CMK (cell line): ENCODE measurements at places on chromosomes 4 and X.

DNA sequence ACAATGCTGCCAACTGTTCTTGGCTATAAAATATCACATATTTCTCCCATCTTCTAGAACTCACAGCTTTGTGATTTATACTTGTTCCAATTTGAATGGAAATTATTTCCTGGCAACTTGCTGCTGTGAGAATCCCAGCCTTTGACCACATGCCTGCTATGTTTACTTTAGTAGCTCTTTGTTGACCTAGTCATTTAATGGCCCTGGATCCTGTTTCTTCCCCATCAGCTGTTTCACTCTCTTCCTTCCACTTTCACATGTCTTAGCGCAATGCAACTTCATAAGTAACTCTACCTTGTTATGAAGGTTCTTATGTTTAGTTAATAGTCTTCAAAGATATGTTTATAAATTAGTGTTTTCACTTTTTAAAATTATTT, 1973.6 kb upstream of the AGA start:
- no peak for DNase-seq

- no peak for DNase-seq
Observed at GRCh38 chr4:2411786-2412510, 6.5 kb downstream of the ZFYVE28 start.

GRCh38 chrX:120350450-120351138, 11.3 kb upstream of the ATP1B4 start:
- no peak for DNase-seq

DNA sequence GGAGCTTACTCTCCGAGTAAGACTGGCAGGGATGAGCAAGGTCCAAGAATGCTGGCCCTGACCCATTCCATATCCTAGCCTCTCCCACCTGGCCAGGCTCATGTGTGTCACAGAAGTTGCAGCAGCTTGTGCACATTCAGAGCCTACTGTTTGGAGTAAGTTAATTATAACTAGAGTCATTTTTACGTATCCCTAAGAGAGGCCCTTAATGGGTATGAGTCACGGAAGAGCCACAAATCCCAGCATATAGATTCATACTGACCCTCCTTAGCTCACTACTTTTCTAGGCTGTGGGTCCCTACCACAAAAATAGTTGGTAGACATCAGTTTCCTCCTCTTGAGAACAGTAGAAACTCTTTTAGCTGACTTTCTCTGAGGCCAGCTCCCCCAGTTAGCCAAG, 118.3 kb upstream of the FRG1 start:
- DNase-seq: no peak

GRCh38 chrX:16518131-16518530, 131.8 kb upstream of the S100G start:
- DNase-seq: no peak

DNA sequence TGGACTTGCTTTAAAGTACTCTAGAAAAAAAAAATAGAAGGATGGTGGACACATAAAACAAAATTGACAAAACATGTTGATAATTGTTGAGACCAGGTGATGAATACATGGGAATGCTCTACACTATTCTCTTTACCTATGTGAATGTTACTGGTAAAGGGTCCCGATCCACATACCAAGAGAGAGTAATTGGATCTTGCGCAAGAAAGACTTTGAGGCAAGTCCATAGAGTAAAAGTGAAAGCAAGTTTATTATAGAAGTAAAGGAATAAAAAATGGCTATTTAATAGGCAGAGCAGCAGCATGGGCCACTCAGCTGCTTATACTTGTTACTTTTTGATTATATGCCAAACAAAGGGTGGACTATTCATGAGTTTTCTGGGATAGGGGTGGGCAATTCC, 34.0 kb upstream of the PRR32 start:
- DNase-seq: no peak

DNA sequence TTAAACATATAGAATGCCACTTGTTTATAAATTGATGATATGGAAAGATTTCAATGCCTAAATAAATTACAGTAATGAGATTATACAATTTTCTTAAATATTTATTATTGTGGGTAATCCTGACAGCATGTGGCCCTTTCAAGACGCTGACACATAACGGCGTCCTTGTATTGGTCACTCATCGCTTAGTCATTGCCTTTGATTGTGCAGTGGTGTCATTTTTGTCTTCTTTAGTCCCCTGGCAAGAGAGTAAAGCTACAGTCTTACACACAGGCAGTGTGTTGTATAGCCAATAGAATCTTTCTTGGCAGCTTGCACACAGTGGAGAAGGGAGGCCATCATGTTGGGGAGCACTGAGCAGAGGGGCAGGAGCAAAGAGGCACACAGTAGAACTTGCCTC, 361.8 kb upstream of the GALNT7 start:
- no peak for DNase-seq

- no peak for DNase-seq
Observed at GRCh38 chrX:74179071-74179470, 124.9 kb upstream of the ZCCHC13 start.

DNA sequence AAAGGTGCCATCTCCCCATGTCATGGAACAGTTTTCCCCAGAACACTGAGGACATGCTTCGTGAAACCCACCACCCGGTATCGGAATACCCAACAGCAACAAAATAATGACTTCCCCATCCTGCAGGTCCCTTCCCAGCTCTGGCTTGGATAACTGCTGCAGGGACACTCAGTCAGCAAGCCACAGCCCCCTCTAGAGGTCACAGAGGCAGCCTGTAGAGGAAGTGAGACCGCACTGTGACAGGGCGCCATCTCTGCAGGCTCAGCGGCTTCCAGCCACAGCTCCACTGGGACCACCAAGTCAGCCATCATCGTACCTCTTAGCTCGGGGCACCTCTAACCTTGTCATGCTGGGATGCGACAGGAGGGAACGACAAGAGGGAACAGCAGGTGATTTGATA, 315.9 kb downstream of the LDB2 start:
- no peak for DNase-seq

DNA sequence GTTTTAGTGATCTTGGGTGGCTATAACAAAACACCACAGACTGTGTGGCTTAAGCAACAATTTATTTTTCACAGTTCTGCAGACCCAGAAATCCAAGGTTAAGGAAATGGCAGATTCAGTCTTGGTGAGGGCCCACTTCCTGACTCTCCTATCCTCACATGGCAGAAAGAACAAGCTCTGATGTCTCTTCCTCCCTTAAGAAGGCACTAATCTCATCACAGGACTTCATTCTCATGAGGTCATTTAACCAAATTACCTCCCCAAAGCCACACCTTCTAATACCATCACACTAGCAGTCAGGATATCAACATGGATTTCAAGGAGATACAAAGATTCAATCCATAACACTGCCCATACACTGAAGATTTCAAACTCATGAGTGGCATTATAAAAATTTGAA, 350.3 kb downstream of the GRID2 start:
- DNase-seq: no peak

DNA sequence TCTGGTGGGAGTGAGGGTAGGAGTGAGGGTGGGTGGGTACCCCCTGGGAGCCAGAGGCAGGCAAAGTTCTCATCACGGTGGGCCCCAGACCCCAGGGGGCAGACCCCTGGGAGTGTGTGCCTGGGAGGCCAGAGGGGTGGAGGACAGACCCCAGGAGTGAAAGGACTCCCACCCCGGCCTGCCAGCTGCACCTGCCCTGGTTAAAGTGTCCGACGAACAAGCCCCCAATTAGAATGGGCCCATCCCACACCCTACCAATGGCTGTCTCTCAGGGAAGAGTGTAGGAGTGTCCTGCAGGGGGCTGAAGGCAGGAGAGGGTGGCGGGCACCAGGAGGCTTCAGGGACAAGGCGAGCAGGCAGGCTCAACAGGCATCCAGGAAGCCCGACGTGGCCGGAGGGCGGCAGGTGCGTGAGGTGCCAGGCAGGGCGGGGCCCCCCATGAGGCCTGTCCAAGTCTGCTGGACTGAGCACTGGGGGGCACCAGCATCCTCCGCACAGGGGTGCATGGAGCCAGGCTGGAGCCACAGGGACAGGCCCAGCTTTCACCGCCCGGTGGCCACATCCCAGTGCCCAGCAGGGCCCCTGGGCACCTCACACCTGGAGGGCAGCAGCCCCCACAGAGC, 8.7 kb downstream of the PDE6B start:
- no peak for DNase-seq

DNA sequence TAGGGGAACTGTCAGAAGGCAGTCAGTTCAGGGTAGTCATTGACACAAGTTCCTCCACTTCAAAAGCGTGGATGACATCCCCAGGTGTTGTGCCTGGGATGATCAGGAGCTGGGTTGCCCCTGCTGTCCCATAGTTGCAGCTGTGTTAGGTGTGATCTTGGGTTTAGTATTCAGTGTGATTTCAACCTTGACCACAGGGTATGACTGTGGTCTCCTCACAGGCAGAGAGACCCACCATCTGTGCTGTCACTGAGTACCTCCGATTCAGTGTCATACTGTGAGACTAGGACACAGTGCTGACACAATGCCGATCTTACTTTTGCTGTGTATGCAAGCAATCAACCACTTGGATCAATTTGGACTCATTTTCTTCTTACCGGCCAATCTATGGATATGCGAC, 25.2 kb downstream of the FOXR2 start:
- DNase-seq: no peak

DNA sequence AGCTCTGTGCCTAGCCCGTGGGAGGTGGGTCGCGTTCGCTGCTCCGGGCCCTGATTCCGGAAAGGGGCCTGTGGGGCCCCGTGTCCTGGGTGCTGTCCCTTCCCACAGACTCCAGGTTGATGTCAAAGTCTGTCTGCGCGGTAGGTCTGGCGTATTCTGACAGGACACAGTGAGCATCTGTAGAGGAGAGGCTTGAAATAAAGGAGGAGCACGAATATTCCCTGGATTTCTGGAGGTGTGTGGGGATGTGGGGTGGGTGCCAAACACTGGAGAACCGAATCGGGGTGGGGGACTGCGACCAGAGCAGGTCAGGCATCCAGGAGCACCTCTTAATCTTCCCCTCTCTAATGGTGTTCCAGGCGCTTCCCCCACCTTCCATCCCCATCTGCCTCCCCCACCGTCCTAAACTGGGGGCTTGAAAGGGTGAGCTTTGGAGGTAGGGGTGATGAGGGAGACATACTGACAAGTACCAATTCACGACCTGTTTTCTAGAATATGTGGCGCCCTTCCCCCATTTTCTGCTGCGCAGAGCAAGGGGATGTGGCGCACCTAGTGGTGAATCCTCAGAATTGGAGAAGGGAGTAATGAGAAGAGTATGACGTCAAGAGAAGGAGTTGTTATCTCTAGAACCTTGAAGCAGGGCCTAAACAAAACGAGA, 877 bp downstream of the GPRASP1 start:
- DNase-seq: no peak

DNA sequence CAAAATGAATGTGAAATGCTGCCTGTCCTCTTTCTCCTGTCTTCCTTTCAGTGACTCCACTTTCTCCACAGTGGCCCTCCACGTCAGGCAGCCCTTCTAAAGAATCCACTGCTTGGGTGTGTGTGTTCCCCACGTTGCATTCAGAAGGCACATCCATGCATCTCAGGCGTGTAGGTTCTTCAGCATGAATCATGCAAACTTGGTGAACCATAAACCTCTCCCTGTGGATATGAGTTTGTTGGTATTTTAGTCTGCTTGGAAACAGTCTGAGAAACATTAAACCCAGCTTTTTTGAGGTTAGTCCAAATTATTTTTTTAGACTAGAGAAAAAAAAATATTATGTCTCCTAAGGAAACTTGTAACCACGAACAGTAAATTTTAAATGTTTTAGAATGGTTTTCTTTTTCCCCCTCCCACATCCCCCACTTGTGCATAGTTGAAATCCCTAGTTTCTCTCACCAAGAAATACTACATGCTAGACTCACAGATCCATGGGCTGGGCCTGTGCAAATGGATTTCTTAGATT, 251.6 kb downstream of the CBR4 start:
- no peak for DNase-seq

DNA sequence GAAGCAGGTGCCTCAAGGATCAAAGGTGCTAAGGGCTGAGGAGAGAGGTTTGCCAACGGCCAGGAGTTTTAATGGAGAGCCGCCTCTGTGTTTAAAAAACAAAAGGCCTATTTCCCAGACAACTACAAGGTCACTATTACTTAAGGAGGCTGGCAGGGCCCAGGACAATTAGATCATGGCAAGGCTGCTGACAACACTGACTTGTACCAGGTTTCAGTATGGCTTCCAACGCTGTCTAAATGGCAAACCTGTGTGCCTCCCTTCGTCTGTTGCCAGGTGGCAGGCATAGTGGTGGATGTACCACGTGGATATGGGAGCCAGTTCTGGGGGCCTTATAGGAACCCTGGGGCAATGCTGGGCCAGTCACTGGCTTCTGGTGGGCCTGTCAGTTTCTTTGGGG, 41.0 kb downstream of the NSG1 start:
- DNase-seq: no peak

DNA sequence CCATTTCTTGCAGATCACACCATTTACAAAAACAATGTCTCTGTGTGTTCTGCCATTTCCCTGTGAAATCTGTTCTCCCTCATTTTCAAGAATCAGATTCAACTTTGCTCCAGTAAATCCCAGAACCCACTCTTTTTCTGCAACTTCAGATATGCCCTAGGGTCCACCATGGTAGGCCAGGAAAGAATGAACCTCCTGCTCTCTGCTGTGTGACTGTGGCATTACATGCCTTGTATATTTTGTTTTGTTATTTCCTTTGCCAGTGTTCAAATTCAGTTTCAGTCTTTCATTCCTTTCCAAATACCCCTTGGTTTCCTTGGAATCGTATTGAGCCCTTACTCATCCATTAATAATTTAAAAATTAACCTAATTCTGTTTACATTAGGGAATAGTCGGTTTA, 290.2 kb upstream of the VCX start:
- no peak for DNase-seq

DNA sequence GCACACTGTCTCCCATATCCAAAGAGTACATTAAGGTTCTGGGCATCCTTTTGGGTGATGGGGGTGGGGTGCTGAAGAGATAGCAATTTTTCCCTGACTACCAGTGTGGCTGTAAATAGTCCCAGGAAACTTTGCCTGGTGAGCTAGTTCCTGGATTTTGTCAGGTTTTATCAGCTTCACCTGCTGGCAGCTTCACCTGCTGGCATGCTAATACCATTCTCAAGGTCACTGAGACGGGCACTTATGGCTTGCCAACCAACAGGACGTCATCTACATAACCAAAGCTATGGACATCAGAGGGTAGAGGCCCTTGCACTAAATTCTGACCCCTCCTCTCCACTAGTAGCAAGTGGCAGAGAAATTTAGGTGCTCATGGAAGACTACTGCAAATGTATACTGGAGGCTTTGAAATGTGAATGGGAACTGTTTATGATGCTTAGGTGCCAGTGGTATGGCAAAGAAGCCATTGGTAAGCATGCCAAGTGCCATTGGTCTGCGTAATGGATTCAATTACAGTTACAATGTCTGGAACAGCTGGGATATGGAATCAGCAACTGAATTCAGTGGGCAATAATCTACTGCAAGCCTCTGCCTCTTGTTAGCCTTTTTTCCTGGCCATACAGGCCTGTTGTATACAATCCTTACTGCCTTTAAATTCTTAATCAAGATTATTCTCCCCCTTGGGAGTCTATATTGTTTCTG, 71.6 kb upstream of the SH3RF1 start:
- no peak for DNase-seq

DNA sequence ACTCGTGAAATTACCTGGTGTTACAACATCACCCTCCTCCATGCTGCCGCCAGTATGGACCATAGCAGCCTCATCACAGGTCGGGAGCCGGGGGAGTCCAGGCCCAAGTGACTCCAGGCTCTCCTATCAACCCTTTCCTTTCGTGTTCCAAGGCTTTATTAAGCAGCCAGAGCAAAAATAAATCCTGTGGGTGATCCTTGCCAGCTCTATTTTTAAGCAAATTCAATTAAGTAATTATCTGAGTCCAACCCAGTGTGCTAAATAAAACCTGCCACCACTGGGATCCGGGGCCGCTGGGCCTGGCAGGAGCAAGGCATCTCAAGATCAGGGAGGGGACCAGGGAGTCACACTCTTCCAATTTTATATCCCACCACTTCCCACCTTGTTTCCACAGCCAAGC, 80.7 kb upstream of the PRPS1 start:
- DNase-seq: no peak

GRCh38 chr4:67725132-67725531, 24.2 kb upstream of the UBA6 start:
- DNase-seq: no peak
